Fibroblast of the conjunctiva (primary cell): ENCODE measurements at places on chromosomes 5 and 9.

- DNase-seq = no peak
These were observed 624 bp downstream of the FBXW11 start for GRCh38 chr5:172005708-172006320.

DNA sequence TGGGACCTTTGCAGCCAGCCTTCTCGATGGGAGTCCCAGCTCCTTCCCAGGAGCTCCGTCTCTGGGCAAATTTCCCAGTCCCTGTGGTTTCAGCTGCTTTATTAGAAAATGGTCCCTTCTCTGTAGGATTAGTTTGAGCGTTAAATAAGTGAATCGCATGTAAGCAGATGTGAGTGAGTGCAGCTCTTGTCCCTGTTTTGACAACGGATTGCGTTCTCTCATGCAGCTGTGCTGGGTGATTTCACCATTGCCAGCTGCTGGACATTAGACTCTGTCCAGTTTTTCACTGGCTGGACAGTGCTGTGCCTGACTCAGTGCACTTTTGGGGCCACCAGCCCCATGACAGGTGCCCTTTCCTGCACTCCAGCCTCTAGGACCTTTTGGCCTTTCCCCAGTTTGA lies 11.6 kb upstream of the CEL start:
- DNase-seq = no peak

DNA sequence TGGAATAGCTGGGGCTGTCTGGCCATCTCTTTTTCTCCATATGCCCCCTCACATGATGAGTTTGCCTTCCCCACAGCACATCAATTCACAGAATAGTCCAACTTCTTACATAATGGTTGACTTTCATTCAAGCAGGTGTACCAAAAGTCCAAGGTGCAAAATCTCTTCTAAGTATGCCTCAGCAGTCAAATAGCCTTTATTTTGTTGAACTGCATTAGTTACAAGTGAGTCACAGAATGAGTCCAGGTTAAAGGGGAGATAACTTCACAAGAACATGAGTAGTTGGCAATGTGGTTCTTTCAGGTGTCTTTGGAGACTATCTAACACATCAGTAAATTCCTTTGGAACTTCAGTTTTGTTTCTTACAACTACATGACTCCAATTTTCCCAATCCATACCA lies 672.5 kb downstream of the PRELID2 start:
- DNase-seq = no peak

DNA sequence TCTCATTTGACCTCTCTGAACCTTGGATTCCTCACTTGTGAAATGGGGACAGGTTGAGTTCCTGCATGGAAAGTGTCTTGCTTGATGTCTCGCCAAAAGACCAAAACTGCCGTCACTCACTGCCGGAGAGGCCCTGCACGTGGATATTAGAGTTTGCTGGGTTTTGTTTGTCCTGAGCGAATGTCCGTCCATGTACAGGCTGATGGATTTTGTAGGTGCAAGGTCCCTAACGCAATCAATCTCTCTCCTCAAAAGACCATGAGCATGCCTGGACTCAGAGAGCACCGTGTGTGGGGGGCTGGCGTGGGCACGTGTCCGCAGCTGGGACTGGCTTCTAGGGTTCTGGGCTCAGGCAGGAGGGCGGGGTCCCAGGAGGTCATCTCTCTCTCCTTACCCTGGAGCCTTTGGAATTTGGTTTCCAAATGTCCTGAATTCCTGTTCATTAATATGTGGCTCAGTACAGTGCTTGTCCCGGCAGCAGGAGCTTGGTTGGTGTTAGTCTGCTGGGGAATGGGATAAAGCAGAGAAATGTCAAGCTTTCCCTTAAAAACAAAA lies 146.0 kb upstream of the IER5L start:
- DNase-seq = no peak

DNA sequence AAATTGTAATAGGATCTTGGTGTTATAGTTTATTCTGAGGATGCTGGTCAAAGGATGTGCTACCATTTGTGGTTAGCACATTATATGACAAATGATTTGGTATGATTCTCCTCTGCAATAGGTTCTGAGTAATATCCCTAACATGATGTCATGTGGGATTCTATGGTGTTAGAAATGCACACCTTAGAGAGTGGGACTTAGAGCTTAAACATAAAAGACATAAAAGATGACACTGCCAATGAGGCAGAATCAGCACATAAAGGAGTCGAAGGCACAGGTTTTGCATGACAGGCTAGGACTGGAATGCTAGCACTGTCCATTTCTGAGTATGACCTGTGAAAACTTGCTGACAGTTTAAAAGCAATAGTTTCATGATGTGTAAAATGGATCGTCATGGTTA lies 100.4 kb downstream of the OSTF1 start:
- DNase-seq = no peak

DNA sequence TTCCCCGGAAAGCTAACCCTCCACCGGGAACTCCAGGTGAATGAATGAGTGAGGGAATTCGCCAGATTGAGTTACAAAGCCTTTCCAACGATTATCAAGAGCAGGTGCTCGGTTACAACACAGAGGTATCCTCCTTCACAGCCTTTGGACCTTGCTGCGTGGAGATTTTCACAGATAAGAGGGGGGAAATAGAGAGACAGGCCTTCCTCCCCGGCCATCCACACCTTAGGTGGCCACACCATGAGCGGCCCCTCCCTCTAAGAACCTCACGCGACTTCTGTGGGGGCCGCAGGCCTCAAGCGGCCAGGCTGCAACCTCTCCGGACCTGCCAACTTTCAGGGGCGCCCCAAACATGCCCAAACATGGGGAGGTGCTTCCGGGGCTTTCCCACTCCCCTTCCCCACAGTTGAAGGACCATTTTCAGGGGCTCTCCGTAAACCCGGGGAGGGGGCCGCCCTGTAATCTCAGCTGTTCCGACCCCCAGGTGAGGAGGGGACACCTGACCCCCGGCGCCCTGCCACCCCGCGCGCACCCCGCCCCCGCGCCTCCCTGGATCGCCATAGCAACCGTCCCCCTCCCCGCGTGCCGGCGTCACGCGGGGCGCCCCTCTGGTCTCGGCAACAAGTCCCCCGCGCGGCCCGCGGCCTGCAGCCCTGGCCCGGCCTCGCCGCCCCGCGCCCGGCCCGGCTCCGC lies 603 bp downstream of the DENND1A start:
- DNase-seq = no peak

- no peak for DNase-seq
These were observed 129.4 kb downstream of the ZSWIM6 start for GRCh38 chr5:61461417-61461816.

DNA sequence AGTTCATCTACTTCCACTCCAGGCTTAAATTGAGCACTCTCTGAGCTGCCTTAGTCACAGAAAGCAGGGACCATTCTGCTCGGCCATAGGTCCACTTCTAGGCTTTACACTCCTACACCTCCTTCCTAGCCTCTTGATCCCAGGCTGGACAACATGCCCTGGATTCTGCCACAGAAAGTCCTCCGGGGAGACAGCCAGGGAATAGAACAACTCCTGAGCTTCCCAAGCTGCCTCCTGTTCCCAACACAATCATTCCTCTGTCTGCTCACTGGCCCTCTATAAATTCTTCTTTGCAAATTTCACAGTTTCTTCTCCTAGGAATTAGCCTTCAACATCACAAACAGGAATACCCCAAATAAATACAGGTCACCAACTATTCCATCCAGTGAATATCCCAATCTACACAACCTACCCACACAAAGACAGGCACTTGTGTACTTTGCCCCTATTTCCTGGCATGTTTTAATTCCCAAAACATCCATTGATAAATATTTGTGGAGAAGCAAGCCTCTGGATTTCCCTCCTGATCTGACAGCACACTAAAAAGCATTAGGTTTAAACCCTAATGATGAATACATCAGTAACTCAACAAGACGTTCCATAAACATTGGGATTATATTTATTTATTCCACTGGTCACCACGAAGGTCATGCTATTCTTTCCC lies 125.5 kb downstream of the ENC1 start:
- DNase-seq = no peak

DNA sequence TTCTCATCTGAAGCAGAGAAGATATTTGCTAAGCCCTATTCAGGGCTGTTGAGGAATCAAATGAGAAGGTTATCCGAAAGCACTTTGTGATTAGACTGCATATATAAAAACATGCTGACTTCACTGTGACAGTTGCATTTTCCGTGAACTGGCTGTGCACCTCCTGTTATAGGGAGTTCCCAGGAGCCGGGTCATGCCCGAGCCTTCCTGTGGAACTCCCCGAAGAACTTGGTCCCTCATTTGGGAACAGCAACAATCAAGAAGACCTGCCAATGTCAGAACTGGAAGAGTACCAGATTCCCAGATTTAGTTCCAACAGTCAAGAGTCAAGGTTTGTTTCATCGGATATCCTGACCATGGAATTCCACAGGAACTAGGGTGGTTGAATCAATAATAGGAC lies 130.4 kb upstream of the RAI14 start:
- no peak for DNase-seq

GRCh38 chr9:107276966-107277710 lies 5.9 kb upstream of the RAD23B start:
- no peak for DNase-seq

GRCh38 chr9:79020276-79020675 lies 551.5 kb upstream of the TLE4 start:
- DNase-seq = no peak

DNA sequence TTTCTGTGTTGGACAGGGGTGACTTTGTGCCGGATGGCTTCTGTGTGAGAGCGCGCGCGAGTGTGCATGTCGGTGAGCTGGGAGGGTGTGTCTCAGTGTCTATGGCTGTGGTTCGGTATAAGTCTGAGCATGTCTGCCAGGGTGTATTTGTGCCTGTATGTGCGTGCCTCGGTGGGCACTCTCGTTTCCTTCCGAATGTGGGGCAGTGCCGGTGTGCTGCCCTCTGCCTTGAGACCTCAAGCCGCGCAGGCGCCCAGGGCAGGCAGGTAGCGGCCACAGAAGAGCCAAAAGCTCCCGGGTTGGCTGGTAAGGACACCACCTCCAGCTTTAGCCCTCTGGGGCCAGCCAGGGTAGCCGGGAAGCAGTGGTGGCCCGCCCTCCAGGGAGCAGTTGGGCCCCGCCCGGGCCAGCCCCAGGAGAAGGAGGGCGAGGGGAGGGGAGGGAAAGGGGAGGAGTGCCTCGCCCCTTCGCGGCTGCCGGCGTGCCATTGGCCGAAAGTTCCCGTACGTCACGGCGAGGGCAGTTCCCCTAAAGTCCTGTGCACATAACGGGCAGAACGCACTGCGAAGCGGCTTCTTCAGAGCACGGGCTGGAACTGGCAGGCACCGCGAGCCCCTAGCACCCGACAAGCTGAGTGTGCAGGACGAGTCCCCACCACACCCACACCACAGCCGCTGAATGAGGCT lies at the start of gene ADRB2:
TSS of gene ADRB2 (plus strand) at position 559 of the 686 bp plus-strand sequence. CDS start 221 bp downstream, outside the sequence.
- DNase-seq = peak; percentile 73

DNA sequence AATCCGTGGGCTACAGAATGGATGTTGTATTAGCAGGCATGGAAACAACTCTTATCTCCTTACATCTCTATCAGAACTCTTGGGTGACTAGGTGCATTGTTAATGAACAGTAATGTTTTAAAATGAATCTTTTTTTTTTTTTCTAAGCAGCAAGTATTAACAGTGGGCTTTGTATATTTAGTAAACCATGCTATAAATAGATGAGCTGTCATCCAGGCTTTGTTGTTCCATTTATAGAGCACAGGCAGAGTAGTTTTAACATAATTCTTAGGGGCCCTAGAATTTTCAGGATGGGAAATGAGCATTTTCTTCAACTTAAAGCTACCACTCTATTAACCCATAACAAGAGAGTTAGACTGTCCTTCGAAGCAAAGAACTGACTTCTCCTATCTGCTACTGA lies 233.7 kb upstream of the ADAMTSL1 start:
- DNase-seq = no peak

GRCh38 chr5:80672140-80672736 lies 17.5 kb upstream of the DHFR start:
- DNase-seq = peak; percentile 58
